Activated CD8-positive, alpha-beta memory T cell treated with anti-CD3 and anti-CD28 coated beads, Interleukin-2, amount 10 ng/mL, durations not matched to agents 7 days and 5 days (primary cell): ENCODE measurements at places on chromosomes 6 and 20. TPM values are rescaled to one million over a fixed set of nuclear protein-coding genes. Genes with fewer than 3 reads are reported as not detected.

Gene PLA2G7
- total RNA-seq: not detected

Gene FOXQ1
- total RNA-seq: not detected

Gene FAM217A
- not detected for total RNA-seq

DNA sequence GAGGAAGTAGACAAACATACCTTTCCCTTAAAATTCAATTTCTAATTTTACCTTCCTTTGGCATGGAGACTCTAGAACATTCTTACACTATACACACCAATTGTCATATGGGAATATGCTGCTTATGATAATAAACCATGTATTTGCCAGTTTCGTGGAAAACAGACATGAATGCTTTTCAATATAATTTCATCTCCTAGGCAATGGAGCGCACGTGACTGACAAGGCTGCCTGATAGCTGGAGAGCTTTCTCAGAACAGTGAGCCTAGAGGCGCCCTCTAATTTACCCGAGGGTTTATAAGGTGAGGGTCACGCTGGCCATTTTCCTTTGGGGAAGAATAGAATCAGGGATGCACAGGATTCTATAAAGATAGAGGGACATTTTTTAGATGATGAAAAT lies 56.5 kb downstream of the PRR18 start:
- DNase-seq: no peak

DNA sequence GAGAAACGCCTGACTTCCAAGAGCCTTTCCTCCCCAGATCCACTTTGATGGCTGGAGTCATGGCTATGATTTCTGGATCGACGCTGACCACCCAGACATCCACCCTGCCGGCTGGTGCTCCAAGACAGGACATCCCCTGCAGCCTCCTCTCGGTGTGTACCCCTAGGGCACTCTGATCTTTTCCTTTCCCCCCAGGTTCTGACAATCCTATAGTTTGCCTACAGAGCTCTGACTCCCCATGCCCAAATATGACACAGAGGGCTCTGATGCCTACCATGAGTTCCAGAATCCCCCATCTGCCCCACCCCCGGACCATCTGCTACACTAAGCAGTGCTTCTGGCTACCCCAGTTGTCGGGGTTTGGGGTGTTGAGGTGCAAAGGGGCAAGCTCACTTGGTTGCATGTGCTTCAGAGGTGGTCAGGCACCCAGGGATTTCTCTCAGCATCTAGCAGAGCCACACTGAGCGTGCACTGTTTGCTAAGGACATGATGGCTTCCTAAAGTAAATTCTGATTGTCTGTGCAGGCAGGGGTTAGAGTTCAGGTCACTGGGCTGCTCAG lies 24.0 kb upstream of the SGK2 start:
- DNase-seq: no peak

Gene CST1
- total RNA-seq: not detected

- DNase-seq: no peak
Measured at GRCh38 chr6:2725999-2726567, 24.6 kb downstream of the MYLK4 start.

DNA sequence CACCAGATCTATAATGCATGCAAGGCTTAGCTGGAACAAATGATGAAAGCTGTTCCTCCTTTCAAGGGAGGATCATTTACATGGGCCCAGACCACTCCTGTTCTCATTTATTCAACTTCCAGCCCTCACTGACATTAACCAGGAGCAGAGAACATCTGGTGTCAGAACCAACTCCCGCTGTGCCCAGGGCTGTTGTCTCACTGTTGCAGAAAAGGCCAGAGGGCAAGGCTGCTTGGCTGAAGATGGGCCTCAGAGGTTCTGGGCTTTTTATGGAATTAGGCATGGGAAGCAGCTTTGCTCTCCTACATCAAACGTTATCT lies 164.2 kb downstream of the GMPR start:
- DNase-seq: no peak

DNA sequence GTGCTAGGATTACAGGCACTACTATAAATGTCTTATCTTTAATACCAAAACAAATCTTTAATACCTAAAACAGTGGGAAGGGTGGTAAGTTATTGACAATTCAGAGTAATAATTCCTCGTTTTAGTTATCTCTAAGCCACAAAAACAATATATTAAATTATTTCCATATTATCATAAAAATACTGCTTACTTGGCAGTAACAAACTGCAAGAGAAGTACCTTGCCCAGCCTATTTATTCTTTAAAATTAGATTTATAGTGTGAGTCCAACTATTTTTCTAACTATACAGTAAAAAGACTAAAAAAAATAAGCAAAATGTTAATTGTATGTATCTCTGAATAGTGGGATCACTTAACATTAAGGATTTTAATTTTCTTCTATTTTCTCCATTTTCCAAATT lies 123.2 kb downstream of the HACE1 start:
- DNase-seq: no peak

GRCh38 chr6:118776607-118777549 lies 117.1 kb upstream of the ASF1A start:
- peak; percentile 78 for DNase-seq

DNA sequence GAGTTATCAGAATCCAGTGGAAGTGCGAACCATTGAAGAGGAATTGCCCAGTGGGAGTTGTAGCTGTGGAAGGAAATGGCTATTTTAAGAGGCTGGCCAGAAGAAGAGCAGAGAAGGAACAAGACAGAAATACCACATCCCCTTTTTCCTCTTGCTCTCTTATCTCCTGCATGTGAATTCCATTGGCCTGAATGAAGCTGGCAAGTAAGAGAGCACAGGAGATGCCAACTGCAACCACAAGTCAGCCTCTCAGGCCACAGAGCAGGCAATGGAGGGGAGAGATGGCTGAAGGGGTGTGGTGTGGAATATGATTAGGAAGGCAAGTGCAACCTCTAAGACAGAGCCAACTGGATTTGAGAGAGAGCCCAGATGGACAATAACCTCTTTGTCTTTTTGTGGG lies 362.7 kb upstream of the IMPG1 start:
- DNase-seq: no peak

Gene WFDC10B
- not detected for total RNA-seq

DNA sequence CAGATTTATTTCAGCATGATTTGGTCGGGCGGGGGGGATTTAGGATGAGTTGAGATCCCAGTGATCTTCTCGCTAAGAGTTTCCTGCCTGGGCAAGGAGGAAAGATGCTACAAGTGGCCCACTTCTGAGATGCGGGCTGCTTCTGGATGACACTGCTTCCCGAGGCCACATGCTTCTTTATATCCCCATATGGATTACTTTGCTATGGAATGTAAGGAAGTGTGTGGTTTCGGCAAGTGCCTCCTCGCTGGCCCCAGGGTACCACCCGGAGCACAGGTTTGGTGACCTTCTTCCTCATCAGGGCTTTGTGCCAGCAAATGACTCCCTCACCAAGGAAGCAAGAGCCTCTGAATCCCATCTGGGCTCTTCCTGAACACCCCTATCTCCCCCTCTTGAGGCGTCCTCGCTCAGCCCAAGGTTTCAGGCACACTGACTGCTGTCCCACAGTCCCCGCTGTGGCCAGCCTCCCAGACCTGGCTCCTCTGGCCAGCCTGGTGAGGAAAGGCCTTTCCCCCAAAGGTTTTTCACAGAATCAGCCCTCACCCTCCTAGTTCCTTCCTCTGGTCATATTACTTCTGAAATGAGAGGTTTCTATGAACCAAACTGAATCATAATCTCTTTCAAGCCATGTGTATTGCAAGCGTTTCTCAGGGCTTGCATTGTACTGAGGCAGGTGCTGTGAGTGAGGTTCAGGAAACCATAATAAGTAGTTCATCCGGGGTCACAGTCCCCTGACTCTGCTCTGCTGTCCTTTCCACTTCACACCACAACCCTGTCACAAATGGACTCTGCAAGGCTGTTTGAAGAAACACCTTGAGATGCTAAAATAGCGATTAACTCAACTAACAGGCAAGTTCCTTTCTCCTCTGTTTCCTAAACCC lies 41.7 kb upstream of the IL17A start:
- no peak for DNase-seq

DNA sequence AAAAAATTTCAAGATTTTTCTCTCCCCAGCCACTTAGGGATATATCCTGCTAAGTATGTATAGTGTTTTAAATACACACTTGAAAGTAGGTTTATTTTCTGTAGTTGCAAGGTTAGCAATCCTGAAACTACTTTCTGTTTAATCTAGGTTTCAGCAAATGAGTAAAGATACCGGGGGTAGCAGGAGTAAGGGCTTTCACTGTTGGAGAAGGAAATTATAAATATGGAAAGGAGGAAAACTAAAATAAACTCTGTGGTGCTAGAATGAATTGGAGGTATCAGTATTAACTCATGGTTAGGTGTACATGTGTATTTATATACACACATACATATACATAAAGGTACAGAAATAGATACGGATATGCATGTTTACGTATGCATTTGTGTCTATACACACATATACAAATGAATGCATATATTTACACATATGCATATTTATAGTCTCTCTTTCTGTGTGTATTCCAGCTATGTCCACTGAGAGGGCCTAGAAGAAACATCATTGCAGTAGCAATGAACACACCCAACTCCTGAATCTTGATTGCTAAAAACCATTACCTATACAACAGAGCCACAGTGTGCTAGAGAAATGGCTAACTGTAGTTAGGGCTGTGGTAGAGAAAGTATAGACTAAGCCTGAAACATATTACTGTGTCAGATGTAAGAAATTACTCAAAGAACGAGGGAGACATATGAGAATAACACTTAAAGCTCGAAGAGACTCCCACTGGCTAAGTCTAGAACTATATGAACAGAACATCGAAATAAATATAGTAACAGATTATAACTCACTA lies 95.9 kb upstream of the EMILIN3 start:
- no peak for DNase-seq

- no peak for DNase-seq
Measured at GRCh38 chr6:31575952-31576685, 754 bp downstream of the TNF start.

Gene PROKR2
- total RNA-seq: not detected

- no peak for DNase-seq
Measured at GRCh38 chr6:162615016-162615705, 112.4 kb downstream of the PRKN start.

DNA sequence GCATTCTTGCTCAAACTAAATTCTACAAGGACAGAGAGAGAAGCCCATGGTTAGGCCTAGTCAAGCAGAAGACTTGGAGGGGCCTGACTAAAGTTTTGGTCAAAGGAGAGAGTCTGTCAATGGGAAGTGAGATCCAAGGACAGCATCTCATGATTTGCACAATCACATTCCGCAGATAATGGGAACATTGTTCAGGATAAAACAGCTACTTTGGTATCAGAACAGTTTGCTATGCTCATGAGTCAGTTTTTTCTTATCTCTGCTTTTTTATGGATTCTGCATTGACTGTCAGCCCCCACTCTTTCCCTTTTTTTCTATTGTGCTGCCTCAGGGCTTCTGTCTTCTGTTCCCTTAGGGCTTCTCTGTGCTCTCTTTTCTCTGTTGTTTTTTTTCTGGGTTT lies 28.6 kb downstream of the AKAP7 start:
- no peak for DNase-seq

DNA sequence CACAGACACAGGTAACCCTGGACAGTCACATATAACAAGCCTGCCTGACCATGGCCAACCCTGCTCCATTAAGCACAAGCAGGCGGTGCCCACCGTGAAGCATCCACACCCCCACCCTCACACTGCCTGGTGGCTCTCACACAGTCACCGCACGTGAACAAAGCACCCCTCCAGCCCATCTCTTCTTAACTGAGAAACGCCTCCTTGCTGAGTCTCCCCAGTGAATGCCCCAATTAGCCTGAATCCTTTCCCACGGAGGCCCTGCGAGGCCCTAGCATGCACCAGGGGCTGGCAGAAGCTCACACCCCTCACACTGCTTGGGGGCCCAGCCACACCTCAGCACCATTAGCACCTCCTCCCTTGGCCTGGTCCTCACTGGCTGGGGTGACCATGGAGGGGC lies 72.3 kb downstream of the GRM4 start:
- DNase-seq: no peak

Gene JAG1
- total RNA-seq: 0.54 TPM

GRCh38 chr20:3796477-3797225 lies 541 bp downstream of the CDC25B start:
- peak; percentile 53 for DNase-seq

Gene LY6G6C
- total RNA-seq: not detected

GRCh38 chr6:88339761-88340160 lies 173.6 kb upstream of the CNR1 start:
- DNase-seq: no peak

- DNase-seq: peak; percentile 80
Measured at GRCh38 chr6:25278914-25279747, at the start of gene CARMIL1. Gene CARMIL1, plus strand, starts transcription at chr6:25279374. Its CDS starts 422 bp downstream, at chr6:25279796.

- DNase-seq: no peak
Measured at GRCh38 chr20:2125474-2126112, 24.0 kb downstream of the STK35 start.

Gene PTK7
- 0.33 TPM for total RNA-seq

Gene ELOVL4
- total RNA-seq: 2.1 TPM

- no peak for DNase-seq
Measured at GRCh38 chr20:10771435-10772140, 97.8 kb upstream of the JAG1 start.

- no peak for DNase-seq
Measured at GRCh38 chr20:4560667-4561066, 161.0 kb upstream of the PRND start.

DNA sequence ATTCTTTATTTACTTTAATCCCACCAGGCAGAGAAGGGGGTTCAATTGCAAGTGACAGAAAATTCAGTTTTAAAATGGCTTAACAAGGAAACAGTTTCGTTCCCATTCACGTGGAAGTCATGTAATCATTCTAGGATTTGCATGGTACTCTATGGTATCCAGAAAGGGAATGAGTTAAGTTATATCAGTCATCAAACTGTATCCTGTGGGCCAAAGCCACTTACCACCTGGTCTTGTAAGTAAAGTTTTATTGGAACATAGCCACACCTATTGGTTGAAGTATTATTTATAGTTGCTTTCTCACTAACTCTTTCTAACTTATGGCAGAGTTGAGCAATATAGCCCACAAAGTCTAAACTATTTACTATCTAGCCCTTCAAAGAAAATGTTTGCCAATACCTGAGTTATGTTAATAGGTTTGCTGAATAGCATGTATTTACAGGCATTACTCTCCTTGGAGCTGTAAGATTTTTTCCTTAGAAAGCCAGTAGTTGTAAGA lies 10.2 kb upstream of the MMS22L start:
- no peak for DNase-seq

DNA sequence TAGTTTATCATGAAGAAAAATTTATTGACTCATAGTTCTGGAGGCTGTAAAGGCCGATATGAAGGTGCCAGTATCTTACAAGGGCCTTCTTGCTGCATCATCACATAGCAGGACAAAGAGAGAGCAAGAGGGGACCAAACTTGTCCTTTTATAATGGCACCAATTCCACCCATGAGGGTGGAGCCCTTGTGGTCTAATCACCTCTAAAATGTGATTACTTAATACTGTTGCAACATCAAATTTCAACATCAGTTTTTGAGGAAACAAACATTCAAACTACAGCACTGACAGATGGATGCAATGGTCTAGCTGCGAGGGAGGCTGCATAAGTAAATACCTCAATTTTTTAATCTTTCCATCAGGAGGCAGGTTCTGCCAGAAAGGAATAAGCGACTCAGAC lies 76.7 kb upstream of the LAMA2 start:
- DNase-seq: no peak

GRCh38 chr6:2951728-2952127 lies 19.6 kb downstream of the SERPINB6 start:
- peak; percentile 30 for DNase-seq

- no peak for DNase-seq
Measured at GRCh38 chr20:16661756-16662155, 68.1 kb upstream of the SNRPB2 start.
